ENCODE measurements at places on chromosomes 1 and 21.

- no peak for DNase-seq
These were observed 54.8 kb downstream of the CTH start for GRCh38 chr1:70465911-70466310.

GRCh38 chr1:196910215-196910614 lies 22.4 kb downstream of the CFHR4 start:
- peak; percentile 17 for DNase-seq

DNA sequence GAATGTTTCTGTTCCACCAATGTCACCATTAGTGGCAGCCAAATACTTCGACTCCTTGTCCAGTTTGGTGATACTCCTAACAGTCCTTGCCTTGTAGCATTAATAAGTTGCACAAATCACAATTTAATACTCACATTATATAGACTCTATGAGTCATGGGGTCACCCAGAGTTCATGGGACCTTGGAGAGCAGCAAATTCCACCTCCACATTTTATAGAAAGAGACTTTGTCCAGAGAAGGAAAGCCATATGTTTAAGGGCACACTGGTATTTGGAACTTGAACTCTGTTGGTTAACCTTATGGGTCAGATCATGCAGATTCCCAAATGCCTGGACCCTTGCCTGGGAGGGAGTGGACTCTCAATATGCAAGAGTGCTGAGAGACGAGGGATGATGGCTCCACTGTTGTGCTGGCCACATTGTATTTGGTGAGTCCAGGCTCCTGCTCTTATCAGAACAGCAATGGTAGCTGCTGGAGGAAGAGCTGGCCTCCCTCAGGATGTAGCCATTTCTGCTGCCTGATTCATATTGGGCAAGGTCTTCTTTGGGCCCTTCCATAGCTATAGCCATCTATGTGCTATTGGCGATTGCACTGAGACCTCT lies 30.6 kb downstream of the DNAJC6 start:
- DNase-seq, result no peak

DNA sequence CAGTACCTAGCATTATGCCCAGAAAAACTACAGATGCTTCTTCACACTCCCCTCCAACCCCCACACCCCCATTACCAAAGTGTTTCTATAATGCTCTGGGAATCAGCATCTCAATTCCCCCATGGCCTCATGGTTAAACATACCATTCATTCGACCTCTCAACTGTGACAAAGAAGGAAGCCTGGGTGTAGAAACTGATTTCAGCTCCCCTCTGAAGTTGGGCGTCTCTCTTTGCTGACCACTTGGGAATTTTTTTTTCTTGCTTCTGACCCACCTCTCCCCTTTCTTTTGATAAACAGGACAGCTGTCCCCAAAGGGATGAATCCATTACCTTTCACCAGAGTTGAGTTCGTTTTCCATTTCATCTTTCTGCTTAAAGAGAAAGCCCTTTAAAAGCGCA lies 116.4 kb upstream of the HOOK1 start:
- no peak for DNase-seq

DNA sequence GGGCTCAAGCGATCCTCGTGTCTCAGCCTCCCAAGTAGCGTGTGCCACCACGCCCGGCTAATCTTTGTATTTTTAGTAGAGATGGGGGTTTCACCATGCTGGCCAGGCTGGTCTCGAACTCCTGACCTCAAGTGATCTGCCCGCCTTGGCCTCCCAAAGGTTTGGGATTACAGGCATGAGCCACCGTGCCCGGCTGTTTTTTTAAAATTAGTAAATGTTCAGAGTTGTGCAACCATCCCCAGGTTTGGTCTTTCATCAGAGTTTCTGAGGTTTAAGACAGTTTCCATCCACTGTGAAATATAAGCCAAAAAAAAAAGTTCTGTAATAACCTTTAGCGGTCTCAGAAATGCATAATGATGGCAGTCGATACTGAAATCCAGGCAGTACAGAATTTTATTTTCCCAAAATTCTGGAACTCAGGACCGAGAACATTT lies 550 bp upstream of the SYT11 start:
- no peak for DNase-seq

GRCh38 chr1:242454262-242455051 lies 70.0 kb downstream of the PLD5 start:
- peak; percentile 59 for DNase-seq

DNA sequence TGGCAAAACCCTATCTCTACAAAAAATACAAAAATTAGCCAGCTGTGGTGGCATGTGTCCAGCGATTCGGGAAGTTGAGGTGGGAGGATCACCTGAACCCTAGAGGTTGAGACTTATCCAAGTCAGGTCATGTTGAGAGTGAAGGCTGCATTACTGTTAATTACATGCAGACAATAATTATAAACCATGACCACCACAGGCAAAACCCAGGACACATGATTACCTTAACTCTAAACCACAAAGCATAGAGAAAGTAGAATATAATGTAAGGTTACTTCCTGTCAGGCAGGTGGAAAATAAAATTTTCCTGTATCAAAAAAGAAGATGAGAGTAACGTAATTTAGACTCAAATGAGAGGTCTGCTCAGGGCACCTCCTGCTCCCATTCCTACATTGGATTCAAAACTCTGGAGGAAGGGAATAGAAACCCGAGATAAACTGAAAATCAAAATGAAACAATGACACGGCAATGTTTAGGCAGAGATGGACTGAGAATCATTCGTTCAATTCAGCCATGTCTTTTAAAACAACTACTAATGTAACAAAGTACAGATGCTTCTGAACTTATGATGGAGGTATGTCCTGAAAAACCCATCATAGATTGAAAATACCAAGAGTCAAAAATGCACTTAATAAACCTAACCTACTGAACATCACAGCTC lies 33.6 kb downstream of the RGS8 start:
- DNase-seq, result no peak

DNA sequence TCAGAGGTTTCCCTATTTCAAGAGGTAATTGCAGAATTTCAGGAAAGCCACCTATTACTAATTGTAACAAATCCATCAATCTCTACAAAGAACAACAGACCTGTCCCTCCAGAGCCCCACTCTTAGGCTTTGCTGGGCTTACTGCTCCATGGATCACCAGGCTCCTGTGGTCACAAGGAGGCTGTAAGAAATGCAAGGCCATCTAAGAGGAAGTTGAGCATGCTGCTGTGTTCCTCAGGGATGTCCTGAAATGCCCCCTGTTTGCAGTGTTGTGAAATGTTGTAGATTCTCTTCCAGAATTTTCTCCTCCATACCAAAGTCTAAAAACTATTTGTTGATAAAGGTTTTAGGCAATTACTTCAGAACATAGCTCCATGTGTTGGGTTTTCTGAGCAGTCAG lies 24.4 kb upstream of the DUSP23 start:
- no peak for DNase-seq

- DNase-seq, result no peak
These were observed 1.3 kb downstream of the WLS start for GRCh38 chr1:68230901-68231626.

DNA sequence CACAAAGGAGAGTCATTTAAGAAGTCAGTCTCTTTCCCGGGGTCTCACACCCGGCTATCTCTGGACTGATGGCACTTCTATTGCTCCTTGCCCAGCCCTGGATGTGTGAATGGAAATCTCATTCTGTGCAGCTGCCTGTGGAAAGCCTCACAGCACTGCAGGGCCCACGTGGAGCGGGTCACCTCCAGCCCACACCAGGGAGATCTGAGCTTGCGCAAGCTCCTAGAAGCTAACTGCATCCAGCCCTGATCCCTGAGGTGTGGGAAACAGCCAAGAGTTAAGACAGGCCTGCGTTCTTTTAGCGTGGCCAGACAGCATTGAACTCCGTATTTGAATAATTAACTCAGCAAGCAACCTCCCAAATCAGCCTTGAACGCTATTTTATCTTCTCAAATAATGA lies 150.5 kb downstream of the LRIG2 start:
- DNase-seq, result no peak

All from NCI-H345 (cell line).